ENCODE measurements at places on chromosomes 7 and 10. TPM values are rescaled to one million over a fixed set of nuclear protein-coding genes. Genes with fewer than 3 reads are reported as not detected.
A peak's percentile ranks its signal among the peaks of the same experiment; 100 is the strongest.

DNA sequence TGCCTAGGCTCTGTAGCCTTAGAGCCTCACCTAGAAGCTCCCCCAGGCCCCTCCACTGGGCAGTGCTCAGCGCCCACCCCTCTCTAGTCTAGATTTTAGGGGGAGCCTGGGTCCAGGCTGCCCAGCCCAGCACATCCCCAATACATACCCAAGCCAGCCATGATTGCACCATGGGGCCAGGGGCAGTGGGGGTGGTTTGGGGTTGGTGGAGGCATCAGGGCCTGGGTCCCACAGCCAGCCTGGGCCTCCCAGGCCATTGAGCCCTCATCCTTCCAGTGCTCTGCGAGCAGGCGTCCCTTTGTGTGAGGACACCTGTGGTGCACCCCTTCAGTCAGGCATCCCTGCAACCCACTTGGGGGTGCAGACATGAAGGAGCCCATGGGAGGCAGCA lies 76.9 kb upstream of the RET start:
- no peak for DNase-seq

DNA sequence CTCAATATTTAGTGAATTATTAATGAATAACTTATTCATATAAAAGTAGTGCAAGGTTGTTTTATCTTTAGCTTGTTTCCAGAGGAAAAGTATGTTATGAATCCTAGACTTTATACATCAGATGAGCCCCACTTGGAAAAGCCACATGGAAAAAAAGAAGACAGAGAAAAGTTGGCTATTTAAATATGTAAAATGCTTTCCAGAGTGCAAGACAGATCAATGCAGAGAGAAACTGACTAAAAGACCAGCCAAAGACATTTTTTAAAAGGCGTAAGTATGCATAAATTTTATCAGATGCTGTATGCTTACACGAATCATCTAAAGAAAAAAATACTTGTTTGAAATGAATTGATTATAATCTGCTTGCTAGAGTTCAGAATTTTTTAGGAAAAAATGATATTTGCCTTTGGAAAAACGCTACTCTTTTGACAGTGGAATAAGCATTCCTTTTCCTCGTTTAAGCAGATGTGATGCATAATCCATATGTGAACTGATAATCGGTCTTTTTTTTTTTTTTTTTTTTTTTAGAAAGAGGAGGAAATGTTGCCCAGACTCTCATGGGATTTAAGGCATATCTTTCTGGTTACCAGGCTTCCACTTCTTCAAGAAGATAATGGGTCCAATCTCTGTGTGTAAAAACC lies 70.7 kb downstream of the RELN start:
- DNase-seq, result no peak

GRCh38 chr7:65475734-65476319 lies 102.2 kb downstream of the ZNF92 start:
- no peak for DNase-seq

- DNase-seq, result peak; percentile 58
These were observed 23.5 kb upstream of the ORC5 start for GRCh38 chr7:104231054-104232046.

DNA sequence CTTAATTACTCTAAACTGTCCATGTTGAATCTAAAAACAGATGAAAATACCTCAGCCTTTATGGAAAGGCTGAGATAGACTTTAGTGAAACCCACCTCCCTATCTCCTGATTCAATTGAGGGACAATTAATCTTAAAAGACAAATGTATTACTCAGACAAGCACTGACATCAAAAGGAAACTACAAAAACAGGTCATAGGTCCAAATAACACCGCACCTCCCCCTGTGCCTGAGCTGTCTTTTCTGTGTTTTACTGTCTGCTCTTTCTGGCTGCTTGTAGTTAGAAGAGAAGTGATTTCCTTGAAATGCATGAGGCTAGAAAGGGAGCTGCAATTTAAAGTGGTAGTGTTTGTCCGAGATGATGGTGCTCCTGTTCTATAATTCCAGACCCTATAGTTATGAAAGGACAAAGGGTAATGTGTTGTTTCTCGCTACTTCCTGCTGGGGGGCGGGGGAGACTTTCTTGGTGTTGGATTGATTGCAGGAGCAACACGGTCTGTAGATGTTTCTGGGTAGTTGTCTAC lies 16.0 kb downstream of the AKR1C8 start:
- no peak for DNase-seq

GRCh38 chr10:76950354-76950753 lies 687.3 kb downstream of the KCNMA1 start:
- peak; percentile 4 for DNase-seq

- DNase-seq, result no peak
These were observed 22.2 kb downstream of the TMEM273 start for GRCh38 chr10:49165821-49166483.

Gene DPP6
- total RNA-seq, result not detected

Gene CYP2E1
- 0.36 TPM for total RNA-seq

GRCh38 chr7:99822731-99823718 lies 4.8 kb upstream of the CYP3A43 start:
- no peak for DNase-seq

Gene ZNF488
- total RNA-seq, result under 0.01 TPM

- peak; percentile 27 for DNase-seq
These were observed 32.3 kb upstream of the KCNMA1 start for GRCh38 chr10:77669892-77670291.

Gene IL6
- total RNA-seq, result 18.3 TPM

GRCh38 chr10:4812046-4812445 lies 14.0 kb upstream of the AKR1E2 start:
- no peak for DNase-seq

DNA sequence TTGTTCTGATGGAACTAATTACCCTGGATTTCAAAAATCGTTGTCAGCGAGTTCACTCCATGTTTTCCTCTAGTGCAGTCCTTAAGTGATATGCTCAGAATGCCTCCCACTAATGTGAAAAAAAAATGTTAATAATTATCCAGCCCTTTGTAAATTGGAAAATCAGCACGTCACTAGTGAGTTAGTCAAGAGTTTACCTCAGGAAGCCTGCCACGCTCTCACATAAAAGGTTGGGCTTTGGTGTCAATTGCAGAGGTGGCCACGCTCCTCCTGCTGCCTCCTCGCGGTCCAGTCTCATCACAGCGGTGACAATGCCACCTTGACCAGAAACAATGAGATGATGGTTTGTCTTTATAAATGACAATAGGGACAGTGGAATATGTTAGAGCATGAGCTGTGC lies 22.5 kb downstream of the UPP1 start:
- no peak for DNase-seq

Gene TRA2A
- 36.4 TPM for total RNA-seq

DNA sequence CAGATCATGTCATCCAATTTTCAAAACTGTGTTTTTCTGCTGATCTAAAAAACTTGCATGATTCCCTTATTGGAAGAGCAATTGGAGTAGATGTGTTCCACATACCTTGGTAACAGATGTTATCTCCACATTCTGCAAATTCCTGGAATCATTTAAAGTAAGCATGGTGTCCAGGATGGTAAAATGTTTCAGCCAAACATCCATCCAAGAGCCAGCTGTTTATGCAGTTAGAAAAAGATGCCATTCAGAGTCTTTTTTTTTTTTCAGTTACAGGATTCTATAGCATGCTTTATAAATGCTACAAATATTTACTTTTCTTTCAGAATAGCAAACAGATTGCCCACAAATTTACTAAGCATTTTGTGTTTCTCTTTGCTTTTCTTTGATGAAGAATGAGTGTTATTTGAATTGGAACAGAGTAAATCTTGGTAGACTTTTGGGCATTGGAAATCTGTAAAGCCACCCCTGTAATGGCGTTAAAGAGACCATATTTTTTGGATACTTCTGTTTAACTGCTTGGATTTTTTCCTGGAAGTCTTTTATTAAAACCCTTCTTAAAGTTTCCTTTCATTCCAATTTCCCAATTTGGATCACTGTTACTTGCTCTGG lies 149.8 kb downstream of the GNAT3 start:
- no peak for DNase-seq

Gene CFAP69
- total RNA-seq, result 0.72 TPM

- DNase-seq, result peak; percentile 87
These were observed 56.8 kb upstream of the LANCL2 start for GRCh38 chr7:55308186-55308929.

Gene GNAT3
- total RNA-seq, result not detected

- DNase-seq, result no peak
These were observed 20.2 kb downstream of the ZMIZ2 start for GRCh38 chr7:44768628-44769371.

- peak; percentile 44 for DNase-seq
These were observed 5.7 kb downstream of the ARPC1B start for GRCh38 chr7:99380032-99380822.

Gene CFAP70
- 0.18 TPM for total RNA-seq

DNA sequence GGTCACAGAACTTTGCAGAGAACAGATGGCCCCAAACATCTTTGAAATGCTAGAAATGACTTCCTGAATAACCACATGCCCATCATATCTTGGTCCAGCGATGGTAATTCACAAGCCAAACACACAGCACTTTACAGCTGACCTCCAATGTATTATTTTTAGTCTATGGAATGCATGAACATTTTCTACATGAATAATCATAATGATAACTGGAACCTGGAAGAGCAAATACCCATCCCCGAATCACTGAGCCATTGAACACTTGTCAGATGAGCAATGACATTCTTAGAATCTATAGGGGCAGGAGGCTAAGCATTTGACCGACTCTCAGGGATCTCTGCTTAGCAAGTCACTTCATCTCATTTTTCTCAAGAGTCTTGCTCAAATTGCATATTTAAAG lies 167.3 kb downstream of the CREB5 start:
- DNase-seq, result no peak

Gene TRUB1
- total RNA-seq, result 26.1 TPM

Gene AEBP1
- 1.1 TPM for total RNA-seq

DNA sequence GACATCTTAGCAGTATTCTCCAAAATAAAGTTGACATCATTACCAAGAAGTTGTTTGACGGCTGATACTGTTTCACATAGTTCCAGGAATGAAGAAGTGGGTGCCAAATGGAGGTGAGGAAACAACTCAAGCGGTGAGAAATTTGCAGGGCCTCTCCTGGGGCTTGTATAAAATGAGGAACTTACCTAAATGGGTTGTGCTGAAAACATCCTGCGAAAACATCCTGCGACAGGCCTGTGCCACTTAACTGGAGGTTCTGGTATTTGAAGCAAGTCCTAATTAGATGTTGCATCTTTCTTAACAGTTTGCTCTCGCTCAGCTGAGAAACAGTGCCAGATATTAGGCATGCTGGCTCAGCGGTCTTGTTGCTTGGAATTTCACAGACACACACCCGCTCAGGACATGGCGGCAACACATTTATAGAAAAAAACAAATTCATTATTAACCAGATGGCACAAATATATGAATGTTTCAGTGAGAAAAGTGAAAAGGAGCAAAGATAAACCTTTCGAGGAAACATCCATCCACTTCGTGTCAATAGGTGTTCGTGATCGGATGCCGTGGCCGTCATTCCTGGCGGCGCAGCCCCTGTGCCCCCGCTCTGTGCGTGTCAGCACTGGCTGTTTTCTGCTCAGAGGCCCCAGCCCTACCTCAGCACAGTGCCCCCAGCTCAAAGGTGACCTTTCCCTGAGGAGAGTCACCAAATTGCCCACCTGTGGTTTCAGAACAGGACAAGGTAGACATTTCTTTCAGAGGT lies 48.1 kb downstream of the CDC123 start:
- DNase-seq, result no peak

- peak; percentile 55 for DNase-seq
These were observed 243.9 kb downstream of the TNS3 start for GRCh38 chr7:47338026-47338425.

Gene MMD2
- not detected for total RNA-seq

- DNase-seq, result no peak
These were observed 402.3 kb downstream of the DNAJB9 start for GRCh38 chr7:108972004-108972403.

Gene HERC4
- total RNA-seq, result 92.8 TPM

DNA sequence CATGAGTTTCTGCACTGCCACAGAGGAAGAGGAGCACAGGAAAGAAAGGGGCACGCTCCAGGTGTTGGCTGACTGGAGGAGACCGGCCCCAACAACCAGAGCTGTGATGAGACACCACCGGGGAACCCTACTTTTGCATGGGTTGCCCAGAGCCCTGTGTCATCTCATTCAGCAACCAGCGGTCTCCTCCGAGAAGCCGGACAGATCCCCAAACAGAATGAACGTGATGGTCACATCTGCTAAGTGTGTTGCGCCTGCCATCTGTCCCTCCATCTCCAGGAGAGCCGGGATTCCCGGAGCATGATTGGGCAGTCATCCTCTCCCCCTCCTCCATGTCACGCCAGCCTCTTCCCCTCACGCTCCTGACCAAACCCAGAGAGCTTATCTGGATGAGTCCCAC lies 22.9 kb downstream of the PARP12 start:
- DNase-seq, result no peak

Gene AKR1C3
- 0.18 TPM for total RNA-seq

Gene MBL2
- not detected for total RNA-seq

DNA sequence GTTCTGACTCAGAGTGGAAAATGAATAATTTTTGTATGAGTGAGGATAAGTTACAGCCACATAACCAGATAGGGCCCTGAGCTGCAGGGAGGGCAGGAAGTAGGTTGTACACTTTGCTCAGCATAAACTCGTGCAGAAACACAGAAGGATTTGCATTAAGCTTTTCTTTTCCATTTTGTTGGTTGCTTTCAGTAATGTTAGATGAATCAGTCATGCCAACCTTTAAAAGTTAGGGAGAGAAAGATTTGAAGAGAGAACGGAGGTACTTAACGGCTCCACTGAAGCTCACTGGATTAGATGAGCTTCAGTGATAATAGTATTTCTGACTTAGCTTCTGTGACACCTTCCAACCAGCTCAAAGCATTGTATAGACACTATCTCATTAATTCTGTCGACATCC lies 348.1 kb downstream of the GATA3 start:
- DNase-seq, result no peak

Measured in IMR-90 (cell line).